Activated CD8-positive, alpha-beta memory T cell treated with anti-CD3 and anti-CD28 coated beads for 1 hour (primary cell): ENCODE measurements at places on chromosomes 16 and 17.
A peak's percentile ranks its signal among the peaks of the same experiment; 100 is the strongest.

- no peak for DNase-seq
Measured at GRCh38 chr17:27540318-27541101, 84.3 kb downstream of the KSR1 start.

DNA sequence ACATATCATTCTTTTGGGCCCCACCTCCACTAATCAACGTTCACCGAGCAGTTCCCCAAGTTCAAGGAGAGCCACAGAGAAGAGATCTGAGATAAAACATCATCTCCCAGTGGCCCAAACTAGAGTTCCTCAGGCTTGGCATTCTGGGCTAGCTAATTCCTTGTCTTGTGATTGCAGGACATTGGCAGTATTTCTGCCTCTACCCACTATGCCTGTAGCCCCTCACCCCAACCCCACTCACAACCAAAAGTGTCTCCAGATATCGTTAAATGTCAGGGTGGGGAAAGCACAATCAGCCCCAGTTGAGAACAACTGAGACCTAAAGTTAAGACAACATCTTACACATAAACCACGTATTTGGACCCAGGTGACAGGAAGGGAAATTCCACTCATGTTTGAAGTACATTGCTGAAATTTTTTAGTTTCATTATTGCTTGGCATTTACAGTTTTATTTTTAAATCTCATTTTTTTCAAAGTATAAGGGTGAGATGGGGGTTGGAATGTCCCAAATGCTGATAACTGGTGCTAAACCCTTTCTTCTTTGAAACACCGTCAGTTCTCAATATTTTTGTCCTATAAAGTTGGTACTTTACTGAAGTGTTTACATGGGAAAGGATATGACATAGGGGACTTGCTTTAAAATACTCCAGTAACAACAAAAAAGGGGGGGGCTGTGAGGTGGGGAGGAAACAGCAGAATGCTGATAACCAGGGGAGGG is 13.6 kb downstream of the ZC3H7A start:
- DNase-seq, result no peak

- DNase-seq, result no peak
Measured at GRCh38 chr16:8194794-8195193, 395.5 kb downstream of the TMEM114 start.

DNA sequence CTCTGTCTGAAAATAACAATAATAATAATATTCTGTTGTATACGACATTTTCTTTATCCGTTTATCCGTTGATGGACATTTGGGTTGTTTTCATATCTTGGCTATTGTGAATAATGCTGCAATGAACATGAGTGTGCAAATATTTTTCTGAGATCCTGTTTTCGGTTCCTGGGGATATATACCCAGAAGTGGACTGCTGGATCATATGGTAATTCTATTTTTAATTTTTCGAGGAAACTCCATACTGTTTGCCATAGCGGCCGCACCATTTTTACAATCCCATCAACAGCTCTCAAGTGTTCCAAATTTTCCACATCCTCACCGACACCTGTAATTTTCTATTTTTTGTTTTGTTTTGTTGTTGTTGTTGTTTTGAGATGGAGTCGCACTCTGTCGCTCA is 5.3 kb upstream of the PRSS41 start:
- DNase-seq, result no peak

- no peak for DNase-seq
Measured at GRCh38 chr16:13351181-13351580, 449.8 kb downstream of the SHISA9 start.

DNA sequence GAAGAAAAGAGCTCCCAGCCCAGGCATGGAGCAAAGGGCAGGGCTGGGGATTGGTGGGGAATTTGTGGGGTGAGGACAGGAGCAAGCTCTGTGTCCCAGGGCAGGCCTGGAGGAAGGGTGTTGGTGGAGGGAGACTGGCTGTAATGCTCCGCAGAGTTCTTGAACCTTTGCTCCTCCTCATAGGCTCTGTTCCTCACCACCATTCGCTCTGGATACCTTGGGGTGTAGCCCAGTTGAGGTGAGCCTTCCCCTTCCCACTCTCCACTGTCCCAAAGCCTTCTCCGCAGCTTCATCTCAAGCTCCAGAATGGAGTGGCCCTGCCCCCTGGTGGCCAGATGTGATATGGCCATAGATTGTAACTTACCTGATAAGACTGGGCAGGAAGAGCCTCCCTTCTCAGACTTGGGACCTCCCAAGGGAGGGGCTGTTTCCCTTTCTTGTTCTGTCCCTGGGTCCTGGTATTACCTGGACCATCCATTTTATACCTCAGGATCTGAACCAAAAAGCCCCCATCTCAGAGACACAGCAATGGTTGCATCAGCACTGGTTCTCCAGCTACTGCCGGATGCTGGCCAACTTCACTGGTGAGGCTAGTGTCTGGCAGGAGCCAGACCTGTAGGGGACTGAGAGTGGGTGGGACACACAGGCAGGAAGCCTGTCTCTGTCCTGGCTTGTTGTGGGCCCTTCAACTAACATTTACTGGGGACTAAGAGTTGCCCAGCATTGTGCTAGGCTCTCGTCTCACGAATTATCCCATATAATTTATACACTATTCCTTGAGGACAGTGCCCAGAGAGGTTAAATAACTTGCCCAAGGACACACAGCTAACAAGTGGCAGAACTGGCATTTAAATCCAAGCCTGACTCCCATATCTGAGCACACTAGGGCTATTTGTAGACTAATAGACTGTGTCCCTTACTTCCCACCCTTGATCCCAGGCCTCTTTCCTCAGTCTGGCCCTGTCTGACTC is 19.1 kb upstream of the STAC2 start:
- peak; percentile 65 for DNase-seq

- DNase-seq, result no peak
Measured at GRCh38 chr17:41625602-41626001, 1.2 kb upstream of the KRT17 start.

- no peak for DNase-seq
Measured at GRCh38 chr16:27228621-27229501, 25.5 kb downstream of the KDM8 start.

DNA sequence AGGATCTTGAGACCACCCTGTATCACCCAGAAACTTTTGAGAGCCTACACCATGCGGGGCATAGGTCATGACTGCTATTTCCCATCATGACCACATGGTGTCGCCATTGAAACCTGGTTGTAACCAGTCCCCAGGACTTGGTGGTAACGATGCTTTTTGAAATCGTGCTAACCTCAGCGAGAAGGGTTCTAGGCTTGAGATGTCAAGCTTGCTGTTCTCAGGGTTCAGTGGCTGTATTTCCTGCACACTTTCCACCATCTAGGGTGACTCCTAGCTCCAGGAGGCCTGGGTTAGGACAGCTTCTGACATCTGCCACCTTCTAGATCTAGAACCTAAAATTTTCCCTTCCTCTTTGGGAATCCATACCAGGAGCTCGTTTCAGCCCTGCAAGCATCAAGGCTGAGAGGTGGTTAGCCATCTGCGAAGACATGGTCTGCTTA is 13.0 kb upstream of the SPNS3 start:
- DNase-seq, result peak; percentile 20

DNA sequence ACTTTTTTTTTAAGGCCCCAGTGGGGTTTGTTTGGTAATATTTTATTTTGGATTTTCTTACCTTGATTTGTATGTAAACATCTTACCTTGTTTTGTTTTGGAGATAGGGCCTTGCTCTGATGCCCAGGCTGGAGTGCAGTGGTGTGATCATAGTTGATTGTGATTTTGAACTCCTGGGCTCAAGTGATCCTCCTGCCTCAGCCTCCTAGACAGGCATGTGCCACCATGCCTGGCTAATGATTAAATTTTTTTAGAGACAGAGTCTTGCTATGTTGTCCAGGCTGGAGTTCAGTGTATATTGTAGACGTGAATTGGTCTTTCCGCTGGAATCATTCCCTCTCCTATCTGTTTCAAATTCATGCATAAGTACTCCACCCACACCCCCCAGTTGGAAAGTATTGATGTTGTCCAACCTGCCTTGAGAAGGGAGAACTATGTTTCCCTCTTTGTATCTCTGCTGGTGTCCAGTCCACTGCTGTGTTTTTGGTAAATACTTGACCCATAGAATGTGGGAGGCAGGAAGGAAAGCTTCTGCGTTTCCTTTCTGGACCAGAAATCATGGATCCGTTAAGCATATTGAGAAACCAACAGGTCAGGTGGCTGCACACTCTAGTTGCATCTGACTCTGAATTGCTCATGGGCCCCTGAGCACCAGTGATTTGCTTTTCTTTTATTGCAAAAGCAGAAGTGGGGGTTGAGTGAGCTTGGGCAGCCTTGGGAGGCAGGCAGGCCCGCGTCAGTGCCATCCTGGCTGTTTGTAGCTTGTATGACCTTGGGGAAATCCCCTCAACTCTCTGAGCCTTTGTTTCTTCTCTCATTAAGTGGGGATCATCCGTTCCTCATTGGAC is 25.0 kb downstream of the RMI2 start:
- no peak for DNase-seq

- no peak for DNase-seq
Measured at GRCh38 chr16:10945065-10945787, 862 bp downstream of the CLEC16A start.

- DNase-seq, result no peak
Measured at GRCh38 chr17:66814026-66814425, 20.9 kb upstream of the CACNG5 start.

- DNase-seq, result no peak
Measured at GRCh38 chr16:12584488-12585233, 219.0 kb downstream of the CPPED1 start.

GRCh38 chr17:12982224-12982623 is 35.6 kb downstream of the ELAC2 start:
- DNase-seq, result no peak

GRCh38 chr17:31869797-31870568 is 10.9 kb upstream of the COPRS start:
- no peak for DNase-seq

- no peak for DNase-seq
Measured at GRCh38 chr16:50699326-50700159, 6.1 kb downstream of the NOD2 start.

DNA sequence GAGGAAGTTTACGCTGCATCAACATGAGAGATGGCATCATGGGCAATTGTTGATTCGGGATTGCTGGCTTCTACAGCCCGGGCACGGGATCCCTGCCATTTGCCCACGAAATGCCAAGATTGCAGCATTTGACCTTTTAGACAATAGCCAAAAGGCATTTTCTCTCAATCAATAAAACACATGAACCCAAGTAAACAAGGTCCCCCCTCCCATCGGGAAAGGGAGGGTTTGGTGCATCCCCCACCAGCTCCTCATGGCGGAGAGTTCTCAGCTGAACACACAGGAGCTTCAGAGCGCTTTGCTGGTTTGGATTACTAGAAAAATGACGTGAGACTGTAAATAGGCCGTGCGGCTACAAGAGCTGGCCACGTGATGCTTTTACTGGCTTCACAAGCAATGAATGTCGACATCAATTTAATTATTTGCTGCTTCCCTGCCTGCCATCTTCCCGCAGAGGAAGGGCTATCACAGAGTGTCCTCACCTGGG is 147.6 kb downstream of the C16orf95 start:
- no peak for DNase-seq

DNA sequence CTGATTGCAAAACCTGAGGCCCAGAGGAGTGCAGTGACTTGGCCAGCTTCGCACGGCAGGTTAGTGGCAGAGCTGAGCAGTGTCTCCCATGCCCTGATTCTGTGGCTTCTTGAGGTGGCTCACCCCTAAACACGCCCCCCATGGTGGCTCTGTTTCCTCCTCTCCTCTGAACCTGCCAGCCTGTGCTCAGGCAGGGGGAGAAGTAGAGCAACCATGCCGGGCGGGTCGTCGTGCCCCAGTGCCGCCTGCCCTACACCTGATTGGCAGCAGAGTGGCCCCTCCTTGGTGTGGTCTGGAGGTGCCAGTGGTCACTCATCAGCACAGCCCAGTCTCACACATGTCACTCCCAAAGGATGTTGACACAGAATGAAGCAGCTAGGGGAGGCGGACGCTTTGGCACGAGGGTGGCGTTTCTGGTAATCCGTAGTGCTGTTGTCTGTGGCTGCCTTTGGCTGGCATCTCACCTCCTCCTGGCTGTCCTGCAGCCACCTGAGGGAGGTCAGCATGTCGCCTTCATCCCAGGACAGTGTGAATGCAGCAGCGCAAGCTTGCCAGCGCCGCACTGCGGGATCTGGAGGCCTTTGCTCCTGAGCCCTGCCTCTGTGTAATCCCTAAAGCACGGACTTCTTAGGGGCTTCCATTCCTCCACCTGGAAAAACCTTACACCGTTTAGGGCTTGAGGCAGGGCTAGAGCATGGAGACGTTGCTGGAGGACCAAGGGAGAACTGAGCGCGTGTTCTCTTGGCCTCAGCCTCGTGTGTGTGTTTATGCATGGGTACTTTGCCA is 294.7 kb downstream of the SEC14L1 start:
- DNase-seq, result no peak

DNA sequence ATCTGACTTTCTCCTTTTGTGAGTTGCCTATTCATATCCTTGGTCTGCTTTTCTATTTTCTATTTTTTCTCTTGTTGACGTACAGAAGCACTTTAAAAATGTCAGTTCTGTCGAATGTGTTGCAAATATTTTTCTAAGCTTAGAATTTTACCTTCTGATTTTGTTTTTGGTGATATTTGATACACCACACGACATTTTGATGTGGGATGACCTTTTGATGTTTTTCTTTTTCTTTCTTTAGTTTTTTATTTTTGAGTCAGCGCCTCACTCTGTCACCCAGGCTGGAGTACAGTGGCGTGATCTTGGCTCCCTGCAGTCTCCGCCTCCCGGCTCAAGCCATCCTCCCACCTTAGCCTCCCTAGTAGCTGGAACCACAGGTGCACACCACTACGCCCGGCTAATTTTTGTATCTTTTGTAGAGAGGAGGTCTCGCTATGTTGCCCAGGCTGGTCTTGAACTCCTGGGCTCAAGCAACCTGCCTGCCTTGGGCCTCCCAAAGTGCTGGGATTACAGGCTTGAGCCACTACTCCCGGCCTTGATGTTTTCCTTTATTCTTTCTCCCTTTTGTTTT is 39.6 kb downstream of the WSB1 start:
- no peak for DNase-seq

- no peak for DNase-seq
Measured at GRCh38 chr16:49986351-49987124, 38.5 kb upstream of the CNEP1R1 start.

- DNase-seq, result no peak
Measured at GRCh38 chr16:72179204-72179970, 7.4 kb upstream of the PMFBP1 start.

DNA sequence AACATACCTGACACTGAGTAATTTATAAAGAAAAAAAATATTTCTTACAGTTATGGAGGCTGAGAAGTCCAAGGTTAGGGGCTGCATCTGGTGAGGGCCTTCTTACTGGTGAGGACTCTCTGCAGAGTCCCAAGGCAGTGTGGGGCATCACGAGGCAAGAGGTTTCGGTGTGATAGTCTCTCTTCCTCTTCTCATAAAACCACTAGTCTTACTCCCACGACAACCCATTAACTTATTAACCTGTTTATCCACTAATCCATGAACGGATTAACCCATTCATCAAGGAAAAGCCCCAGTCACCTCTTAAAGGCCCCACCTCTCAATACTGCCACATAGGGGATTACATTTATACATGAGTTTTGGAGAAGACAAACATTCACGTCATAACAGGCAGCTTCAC is 20.1 kb downstream of the CIITA start:
- no peak for DNase-seq

- DNase-seq, result no peak
Measured at GRCh38 chr17:55433629-55434422, 12.2 kb upstream of the MMD start.

- DNase-seq, result no peak
Measured at GRCh38 chr16:86939609-86940008, 361.3 kb downstream of the FOXL1 start.

GRCh38 chr16:52603015-52603414 is 56.1 kb upstream of the TOX3 start:
- DNase-seq, result no peak
